ENCODE measurements at places on chromosomes 3 and 15. TPM values are rescaled to one million over a fixed set of nuclear protein-coding genes. Genes with fewer than 3 reads are reported as not detected.
A peak's percentile ranks its signal among the peaks of the same experiment; 100 is the strongest.

The PRR23C gene
- not detected for total RNA-seq

The POLQ gene
- total RNA-seq, result 0.64 TPM

The EPHB3 gene
- total RNA-seq, result 7.9 TPM

DNA sequence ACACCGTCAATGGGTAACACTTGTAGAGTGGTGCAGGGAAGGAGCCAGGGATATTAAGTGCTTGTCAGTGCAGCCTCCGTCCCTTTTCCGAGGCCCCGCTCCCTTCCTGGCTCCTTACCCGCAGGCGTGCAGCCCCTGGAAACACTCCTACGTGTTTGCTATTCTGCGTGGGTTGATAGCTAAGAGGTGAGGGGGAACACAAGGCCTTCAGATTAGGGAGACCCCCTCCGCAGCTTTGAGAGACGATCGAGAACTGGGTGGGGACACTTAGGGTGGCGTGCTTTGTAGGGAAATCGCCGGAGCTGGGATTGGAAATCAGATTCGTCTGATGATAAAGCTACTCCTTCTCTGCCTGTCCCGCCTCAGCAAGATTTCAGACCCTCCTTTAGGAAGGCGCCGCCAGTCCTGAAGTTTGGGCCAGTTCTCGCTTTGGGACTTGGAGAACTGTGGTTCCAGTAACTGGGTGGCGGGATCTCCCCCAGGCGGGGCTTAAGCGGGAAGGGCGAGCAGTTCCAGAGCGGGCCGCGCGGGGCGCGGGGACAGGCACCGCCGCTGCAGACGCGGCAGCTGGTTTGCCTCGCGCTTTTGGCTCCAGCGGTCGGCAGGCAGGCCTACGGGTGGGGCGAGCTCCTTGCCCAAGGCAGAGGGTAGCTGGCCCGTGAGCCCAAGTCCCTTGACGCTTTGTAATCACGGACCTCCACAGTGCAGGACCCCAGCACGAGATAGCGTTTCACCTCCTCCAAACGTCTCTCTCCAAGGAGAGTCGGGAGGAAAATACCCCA, 8.0 kb upstream of the FAM107A start:
- DNase-seq, result peak; percentile 70
- H3K4me3 ChIP-seq, result peak overlapping the region; percentile 59
- no peaks in the 10 kb centered on the region for H3K4me1 ChIP-seq
- peaks cover 9% of the 10 kb centered on the region for H3K27me3 ChIP-seq
- H3K27ac ChIP-seq, result peak overlapping the region; percentile 83

DNA sequence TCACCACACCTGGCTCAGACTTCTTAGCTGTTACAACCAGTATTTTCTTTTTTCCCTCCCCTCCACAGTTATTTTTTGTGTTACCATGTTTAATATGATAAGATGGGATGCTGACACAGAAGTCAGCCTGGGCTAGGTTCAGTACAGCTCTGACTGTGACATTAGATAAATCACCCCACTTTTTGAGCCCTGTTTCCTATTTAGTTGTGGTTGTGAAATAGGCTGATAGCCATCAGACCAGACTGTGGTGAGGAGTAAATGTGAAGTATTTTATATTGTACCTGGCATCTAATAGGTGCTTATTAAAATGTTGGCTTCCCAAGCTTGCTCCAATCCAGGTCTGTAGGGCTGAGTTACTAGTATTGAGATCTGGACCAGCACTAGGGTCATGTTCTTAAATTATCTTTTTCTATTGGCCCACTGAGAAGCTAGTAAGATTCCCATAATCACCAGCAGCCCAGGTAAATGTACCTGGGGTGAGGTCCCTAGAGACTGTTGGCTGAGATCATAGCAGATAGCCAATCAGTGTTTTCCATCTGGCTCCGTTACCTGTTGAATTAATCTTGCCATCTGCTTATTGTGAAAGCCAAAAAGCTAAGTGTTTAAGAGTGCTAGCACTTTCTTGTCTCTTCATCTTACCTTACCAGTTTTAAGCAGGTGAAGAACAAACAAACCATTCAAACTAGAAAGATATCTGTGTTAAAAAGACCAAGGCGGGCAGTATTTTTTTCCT, 61.0 kb downstream of the CCK start:
- no peaks in the 10 kb centered on the region for H3K4me1 ChIP-seq
- H3K27me3 ChIP-seq, result no peaks in the 10 kb centered on the region
- DNase-seq, result no peak
- H3K27ac ChIP-seq, result no peak overlapping the region

The RBPMS2 gene
- 1.9 TPM for total RNA-seq

- H3K27me3 ChIP-seq, result no peaks in the 10 kb centered on the region
- no peak overlapping the region for H3K27ac ChIP-seq
- DNase-seq, result no peak
- H3K36me3 ChIP-seq, result no peaks in the 10 kb centered on the region
- H3K4me1 ChIP-seq, result no peaks in the 10 kb centered on the region
Observed at GRCh38 chr15:49721091-49721490, 100.2 kb downstream of the DTWD1 start.

DNA sequence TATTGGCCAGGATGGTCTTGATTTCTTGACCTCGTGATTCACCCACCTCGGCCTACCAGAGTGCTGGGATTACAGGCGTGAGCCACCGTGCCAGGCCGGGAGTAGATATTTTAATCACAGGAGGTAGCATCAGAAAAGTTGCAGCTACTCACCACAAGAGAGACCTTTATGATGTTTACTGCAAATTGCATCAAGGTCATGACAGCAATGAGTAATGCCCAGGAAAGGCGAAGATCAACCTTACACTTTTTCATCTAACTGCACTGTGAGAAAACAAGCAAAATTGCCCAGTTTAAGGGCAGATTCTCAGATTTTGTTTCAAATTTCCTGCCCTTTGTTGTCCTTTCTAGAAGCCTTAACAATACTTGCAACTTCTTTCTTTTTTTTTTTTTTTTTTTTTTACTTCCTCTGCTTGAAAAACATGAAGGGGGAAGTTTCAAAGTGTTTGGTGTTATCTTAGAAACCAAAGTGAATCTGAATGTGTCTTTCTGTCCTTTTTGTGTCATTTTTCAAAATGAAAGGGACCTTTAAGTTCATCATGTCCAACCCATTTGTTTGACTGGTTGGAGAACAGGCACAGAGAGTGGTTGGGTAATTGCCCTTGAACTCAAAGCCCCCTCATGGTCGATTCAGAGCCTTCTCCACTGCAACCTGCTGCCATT, 25.0 kb downstream of the TGFBR2 start:
- H3K4me3 ChIP-seq, result no peak overlapping the region
- no peaks in the 10 kb centered on the region for H3K27me3 ChIP-seq
- no peak for DNase-seq
- peaks cover 6% of the 10 kb centered on the region for H3K4me1 ChIP-seq

The PTX3 gene
- 10.1 TPM for total RNA-seq

DNA sequence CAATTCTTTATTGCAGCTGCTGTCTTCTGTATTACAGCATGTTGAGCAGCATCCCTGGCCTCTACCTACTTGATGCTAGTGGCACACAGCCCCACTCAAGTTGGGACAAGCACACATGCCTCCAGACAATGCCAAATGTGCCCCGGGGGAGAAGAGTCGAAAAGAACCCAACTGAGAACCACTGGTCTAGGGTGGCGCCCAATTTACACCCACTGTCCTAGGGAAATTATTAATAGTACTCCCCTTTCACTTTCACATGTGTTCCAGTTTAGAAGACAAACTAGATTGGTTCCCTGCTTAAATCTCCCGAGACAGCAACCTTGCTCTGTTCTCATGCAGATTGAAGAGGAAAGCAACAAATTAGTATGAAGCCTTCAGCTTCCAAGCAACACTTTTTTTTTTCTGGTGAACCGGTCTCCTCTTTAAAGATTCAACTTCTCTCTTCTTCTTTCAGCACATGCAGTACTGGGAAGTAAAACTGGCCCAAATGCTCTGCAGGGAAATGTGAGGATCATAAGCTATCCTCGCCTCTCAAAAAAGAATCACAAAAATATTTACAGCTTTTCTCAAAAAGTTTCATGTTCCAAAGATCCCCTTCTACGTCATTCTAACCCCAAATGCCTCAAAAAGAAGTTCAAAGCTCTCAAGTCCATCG, 823.9 kb upstream of the CFAP20DC start:
- H3K27ac ChIP-seq, result no peak overlapping the region
- DNase-seq, result no peak
- H3K27me3 ChIP-seq, result no peaks in the 10 kb centered on the region
- H3K36me3 ChIP-seq, result no peaks in the 10 kb centered on the region
- H3K4me3 ChIP-seq, result no peak overlapping the region

- H3K4me3 ChIP-seq, result no peak overlapping the region
- H3K27me3 ChIP-seq, result no peaks in the 10 kb centered on the region
- no peaks in the 10 kb centered on the region for H3K4me1 ChIP-seq
- H3K27ac ChIP-seq, result no peak overlapping the region
- H3K36me3 ChIP-seq, result no peaks in the 10 kb centered on the region
Observed at GRCh38 chr3:171430530-171430929, 29.7 kb downstream of the TNIK start.

The MUC13 gene
- total RNA-seq, result 3.9 TPM

DNA sequence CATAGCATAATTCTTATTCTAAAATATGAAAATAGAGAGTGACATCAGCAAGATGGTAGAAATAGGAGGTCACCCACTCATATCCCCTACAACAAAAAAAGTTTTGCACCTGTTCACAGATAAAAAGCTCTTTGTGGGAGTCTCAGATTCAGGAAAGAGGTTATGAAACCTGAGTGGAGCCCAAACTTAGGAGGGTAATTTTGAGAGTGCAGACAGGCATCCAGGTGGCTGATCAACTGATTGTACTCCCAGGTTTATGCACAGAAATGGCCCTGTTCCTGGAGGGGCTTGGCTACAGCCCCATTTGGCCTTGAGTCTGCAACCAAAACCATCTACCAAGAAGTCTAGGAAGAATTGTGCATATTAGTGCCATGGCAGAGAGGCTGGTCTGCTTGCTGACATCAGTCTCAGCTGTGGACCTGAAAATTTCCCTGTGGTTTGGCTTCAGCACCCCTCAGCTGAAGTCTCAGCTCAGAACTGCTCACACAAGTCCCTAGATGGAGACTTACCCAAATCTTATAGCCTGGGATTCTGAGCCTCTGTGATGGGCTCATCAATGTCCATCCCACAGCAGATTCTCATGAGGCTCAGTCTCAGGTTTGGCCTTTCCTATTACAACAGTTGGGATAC, 291.6 kb downstream of the IL20RB start:
- no peaks in the 10 kb centered on the region for H3K36me3 ChIP-seq
- no peak overlapping the region for H3K27ac ChIP-seq
- DNase-seq, result no peak
- H3K4me1 ChIP-seq, result no peaks in the 10 kb centered on the region

- no peaks in the 10 kb centered on the region for H3K27me3 ChIP-seq
- peak overlapping the region; percentile 10 for H3K27ac ChIP-seq
- no peaks in the 10 kb centered on the region for H3K36me3 ChIP-seq
Observed at GRCh38 chr15:63908991-63909390, 75.2 kb upstream of the HERC1 start.

DNA sequence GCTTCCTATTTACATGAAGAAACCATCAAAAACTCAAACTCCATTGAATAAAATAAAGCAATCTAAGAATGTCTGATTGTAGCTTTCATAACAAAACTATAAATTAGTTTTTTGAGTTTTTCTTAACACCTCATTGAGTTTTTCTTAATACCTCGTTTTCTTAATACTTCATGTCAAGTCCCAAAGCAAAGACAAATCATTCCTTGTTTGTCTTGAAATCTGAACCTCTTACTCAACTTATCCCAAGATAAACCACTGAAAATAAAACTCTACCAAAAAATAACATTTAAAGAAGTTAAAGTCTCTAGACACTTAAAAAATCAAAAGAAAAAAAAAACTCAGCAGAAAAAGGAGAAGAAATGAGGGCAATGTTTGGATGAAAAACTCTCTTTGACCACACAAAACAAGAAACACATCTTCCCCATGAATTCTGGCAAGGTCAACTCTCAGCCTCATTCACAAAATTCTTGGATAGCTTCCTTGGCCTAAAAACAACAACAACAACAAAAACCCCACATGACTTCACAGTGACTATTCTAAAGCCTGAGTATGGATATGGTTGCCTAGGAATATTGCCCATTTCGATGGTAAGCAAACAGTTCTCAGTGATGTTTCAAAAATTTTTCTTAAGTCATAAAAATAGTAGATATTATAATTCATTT, 38.2 kb downstream of the TMCC1 start:
- H3K27ac ChIP-seq, result peak overlapping the region; percentile 52
- DNase-seq, result no peak
- H3K27me3 ChIP-seq, result no peaks in the 10 kb centered on the region
- no peaks in the 10 kb centered on the region for H3K4me1 ChIP-seq

- H3K36me3 ChIP-seq, result no peaks in the 10 kb centered on the region
- H3K4me3 ChIP-seq, result no peak overlapping the region
- no peak overlapping the region for H3K27ac ChIP-seq
- H3K27me3 ChIP-seq, result no peaks in the 10 kb centered on the region
Observed at GRCh38 chr3:71541313-71541712, 42.2 kb downstream of the FOXP1 start.

DNA sequence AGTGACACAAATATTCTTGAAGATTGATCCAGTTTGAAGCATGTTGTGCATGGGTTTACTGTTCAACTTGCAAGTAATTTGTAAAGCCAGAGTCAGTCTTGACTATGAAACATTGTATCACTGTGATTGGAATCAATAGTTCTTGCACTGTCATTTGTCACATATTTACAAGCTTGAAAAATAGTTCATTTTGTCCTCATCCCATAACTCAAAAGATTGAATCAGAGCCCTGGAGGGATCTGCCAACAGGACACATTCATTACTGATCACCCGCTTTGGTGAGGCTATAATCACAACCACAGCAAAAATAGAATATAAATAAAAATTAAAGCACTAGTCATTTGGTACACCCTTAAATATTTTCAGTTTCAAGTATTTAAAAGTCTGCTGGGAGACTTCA, 368.9 kb downstream of the WDR72 start:
- DNase-seq, result no peak
- H3K4me1 ChIP-seq, result no peaks in the 10 kb centered on the region
- H3K4me3 ChIP-seq, result no peak overlapping the region

The SKOR1 gene
- 1.1 TPM for total RNA-seq

- no peaks in the 10 kb centered on the region for H3K4me1 ChIP-seq
- no peaks in the 10 kb centered on the region for H3K36me3 ChIP-seq
- no peak for DNase-seq
- H3K27me3 ChIP-seq, result no peaks in the 10 kb centered on the region
- no peak overlapping the region for H3K27ac ChIP-seq
- no peak overlapping the region for H3K4me3 ChIP-seq
Observed at GRCh38 chr3:195197765-195198425, 73.1 kb downstream of the XXYLT1 start.

The SLC25A26 gene
- total RNA-seq, result 30.9 TPM

The GOLGA8S gene
- under 0.01 TPM for total RNA-seq

- H3K36me3 ChIP-seq, result no peaks in the 10 kb centered on the region
- DNase-seq, result no peak
Observed at GRCh38 chr3:100910986-100911385, 82.2 kb downstream of the ABI3BP start.
